Stimulated activated CD8-positive, alpha-beta memory T cell treated with anti-CD3 and anti-CD28 coated beads, Interleukin-2, amount 100 ng/mL, for 1 hour (primary cell): ENCODE measurements at places on chromosomes 11 and 22.

GRCh38 chr22:46551996-46552395 lies 14.6 kb upstream of the CELSR1 start:
- DNase-seq, result no peak

DNA sequence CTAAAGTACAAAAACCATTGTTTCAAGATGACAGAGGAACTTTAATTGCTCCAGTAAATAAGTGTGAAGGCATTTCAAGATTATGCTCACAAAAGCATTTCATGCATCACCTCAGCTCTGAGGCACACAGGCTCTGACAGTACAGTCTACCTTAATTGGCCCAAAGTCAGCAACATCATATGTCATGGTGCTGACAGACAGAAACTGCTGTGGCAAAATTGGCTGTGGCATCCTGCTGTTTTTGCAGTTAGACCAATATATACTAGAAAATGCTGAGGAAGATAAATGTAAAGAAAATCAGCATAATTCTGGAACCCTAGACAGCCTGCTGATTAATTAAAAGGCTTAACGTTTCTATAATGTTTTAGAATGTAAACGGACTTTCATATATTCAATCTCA lies 34.9 kb upstream of the PPP2R1B start:
- DNase-seq, result no peak

DNA sequence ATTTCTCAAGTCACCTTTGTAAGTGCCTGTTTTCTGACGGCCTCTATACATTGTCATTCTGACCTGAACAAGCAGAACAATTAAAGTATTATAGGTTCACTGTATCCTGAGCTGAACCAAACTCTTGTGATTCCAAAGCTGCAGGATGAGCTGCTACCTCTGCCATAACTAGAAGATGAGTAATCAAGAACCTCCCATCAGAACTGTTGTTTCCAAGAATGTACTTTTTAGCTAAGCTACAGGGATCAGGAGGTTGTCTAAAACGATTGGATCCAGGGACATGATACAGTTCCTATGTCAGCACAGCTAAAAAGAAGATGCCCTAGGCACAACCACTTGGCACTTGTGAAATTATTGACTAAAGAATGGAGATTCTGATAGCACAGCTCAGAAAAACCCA lies 288.4 kb upstream of the CCDC90B start:
- no peak for DNase-seq

- DNase-seq, result no peak
These were observed 129.5 kb upstream of the PITPNB start for GRCh38 chr22:28048529-28048928.

DNA sequence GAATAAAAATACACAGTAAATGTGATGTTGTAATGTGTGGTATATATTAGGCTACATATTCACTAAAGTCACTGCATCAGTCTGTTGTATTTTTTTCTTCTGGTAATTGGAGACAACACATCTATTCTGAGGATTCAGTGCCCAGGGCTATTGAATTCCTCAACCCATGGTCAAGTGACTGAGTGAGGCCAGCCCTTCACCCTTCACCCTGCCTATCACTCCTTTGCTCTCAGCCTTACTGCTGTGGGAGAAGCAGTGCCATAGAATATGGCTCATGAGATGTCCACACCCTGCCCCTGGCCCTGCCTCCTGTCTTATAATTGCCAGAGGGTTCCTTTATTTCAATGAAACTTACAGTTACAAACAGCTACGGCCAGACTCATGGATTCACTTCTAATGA lies 295.6 kb downstream of the NTM start:
- DNase-seq, result no peak

- no peak for DNase-seq
These were observed 56.0 kb upstream of the PARVA start for GRCh38 chr11:12321217-12321937.

DNA sequence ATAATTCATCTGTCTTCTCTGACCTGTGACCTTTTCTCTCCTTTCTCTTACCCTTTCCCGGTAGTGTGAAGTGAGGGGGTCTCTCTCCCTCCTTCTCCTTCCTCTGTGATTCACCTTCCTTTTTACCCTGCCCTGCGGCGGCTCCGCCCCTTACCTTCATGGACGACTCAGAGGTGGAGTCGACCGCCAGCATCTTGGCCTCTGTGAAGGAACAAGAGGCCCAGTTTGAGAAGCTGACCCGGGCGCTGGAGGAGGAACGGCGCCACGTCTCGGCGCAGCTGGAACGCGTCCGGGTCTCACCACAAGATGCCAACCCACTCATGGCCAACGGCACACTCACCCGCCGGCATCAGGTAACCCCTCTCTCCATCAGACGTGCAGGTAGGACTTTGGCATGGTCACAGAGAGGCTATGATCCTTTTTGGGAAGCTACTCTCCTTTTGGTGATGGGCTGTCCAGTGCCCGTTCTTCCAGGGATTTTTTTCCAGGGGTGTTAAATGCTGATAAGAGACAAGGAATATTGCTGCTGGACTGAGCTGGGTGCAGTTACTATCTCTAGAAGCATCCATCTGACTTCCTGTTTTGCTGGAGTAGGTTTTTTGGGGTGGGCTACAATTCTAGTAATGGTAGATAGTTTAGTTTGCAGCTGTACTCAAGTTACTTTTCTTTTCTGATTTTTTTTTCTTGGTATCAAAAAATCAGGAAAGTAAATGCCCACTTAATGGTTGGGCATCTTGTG lies 29.9 kb downstream of the CTNND1 start:
- DNase-seq, result no peak

- no peak for DNase-seq
These were observed 21.7 kb upstream of the IFITM3 start for GRCh38 chr11:342328-342727.

GRCh38 chr22:17606496-17606895 lies 22.1 kb downstream of the ATP6V1E1 start:
- DNase-seq, result no peak

- no peak for DNase-seq
These were observed 235.8 kb upstream of the PITPNB start for GRCh38 chr22:28154861-28155260.
